ENCODE measurements at places on chromosomes 12 and 14.

DNA sequence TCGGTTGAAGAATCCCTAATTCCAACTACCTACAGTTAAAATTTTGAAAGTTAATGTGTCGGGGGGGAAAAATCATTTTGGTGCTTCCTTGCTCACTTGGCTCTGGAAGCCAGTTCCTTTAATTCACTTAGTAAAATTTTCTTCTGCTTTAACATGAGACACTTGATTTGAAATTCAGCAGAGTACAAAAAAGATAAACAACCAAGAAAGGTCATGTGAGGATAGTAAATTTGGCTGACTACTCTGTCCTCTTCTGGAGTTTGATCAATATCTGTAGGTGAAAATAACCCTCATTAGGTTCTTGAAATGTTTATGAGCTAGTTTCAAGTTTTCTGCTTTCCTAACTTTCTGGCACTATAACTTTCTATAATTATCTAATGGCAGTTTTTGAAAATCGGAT, 43.4 kb downstream of the KCNJ8 start:
- no peak for DNase-seq

DNA sequence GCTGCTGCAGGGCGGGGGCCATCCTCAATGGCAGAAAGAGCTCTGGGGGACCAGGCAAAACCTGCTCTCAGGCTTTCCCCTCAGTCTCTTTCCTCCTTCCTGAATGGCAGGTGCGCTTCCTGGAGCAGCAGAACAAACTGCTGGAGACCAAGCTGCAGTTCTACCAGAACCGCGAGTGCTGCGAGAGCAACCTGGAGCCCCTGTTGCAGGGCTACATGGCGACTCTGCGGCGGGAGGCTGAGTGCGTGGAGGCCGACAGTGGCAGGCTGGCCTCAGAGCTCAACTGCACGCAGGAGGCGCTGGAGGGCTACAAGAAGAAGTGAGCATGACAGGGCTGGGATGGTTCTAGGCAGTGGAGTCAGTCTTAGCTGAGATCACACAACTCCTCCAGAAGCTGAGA, 22.9 kb upstream of the KRT83 start:
- no peak for DNase-seq

- DNase-seq: no peak
Observed at GRCh38 chr12:108424026-108424425, 84.9 kb upstream of the CMKLR1 start.

GRCh38 chr12:67514502-67514901, 134.0 kb upstream of the DYRK2 start:
- DNase-seq: no peak

GRCh38 chr12:92332552-92332951, 186.9 kb upstream of the BTG1 start:
- no peak for DNase-seq

- no peak for DNase-seq
Observed at GRCh38 chr14:56742391-56742878, 67.8 kb downstream of the OTX2 start.

- peak; percentile 88 for DNase-seq
Observed at GRCh38 chr12:104478396-104479122, 21.8 kb downstream of the CHST11 start.

- no peak for DNase-seq
Observed at GRCh38 chr12:104864668-104865067, 93.4 kb downstream of the SLC41A2 start.

- peak; percentile 60 for DNase-seq
Observed at GRCh38 chr12:4133636-4134447, 139.7 kb upstream of the CCND2 start.

DNA sequence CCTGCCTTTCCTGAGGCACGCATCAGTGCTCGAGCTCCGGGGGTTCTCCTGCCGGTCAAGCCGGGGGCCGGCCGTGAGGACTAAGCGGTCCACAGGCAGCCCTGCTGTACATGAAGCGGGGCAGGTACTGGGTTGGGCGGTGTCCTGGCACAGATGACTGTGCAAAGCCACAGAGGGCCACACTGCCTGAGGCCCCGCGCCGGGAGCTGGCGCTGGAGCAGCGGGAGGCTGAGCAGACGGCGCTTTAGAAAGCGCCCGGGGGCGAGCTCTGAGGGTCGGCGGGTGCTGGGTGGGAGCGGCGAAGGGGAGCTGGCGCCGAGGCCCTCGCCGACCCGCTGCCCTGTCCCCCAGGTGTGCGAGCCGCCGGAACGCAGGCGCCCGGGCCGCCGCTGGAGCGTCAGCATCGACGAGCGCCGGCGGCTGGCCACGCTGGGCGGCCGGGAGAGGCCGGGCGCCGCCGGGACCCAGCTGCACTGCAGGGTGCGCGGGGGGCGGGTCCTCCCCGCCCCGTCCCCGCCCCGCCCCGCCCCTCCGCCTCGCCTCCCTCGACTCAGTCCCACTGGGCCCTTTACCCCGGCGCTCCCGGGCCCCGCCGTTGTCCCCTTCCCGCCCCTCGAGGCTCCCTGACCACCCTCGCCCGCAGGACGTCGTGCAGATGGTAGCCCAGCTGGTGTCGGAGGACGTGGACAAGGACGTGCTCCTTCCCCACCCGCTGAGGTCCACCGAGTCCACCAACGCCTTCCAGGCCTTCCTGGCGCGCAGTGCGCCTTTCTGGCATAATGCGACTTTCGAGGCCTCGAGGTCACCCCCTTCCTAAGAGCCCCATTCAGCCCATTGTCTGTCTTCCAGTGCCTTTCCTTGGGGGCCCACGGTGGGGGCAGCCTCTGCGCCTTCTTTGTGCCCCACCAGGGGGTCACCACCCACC, 8.3 kb upstream of the MTA1 start:
- DNase-seq: no peak

GRCh38 chr14:99043756-99044155, 228.2 kb downstream of the BCL11B start:
- DNase-seq: no peak

All from bone marrow (tissue), 2 donors.